ENCODE measurements at places on chromosomes 12 and 14. TPM values are rescaled to one million over a fixed set of nuclear protein-coding genes. Genes with fewer than 3 reads are reported as not detected.

Gene TPPP2
- not detected for total RNA-seq

Gene DNAAF2
- 29.7 TPM for total RNA-seq

Gene LRRC9
- total RNA-seq = not detected

Gene CD4
- total RNA-seq = not detected

Gene LRRIQ1
- not detected for total RNA-seq

Gene ALDH1L2
- total RNA-seq = not detected

Gene CCDC184
- total RNA-seq = 1.2 TPM

Gene C3AR1
- 3.2 TPM for total RNA-seq

Gene AMDHD1
- total RNA-seq = 0.29 TPM

Gene KDM5A
- 61.4 TPM for total RNA-seq

Gene ADAMTS20
- not detected for total RNA-seq

- DNase-seq = no peak
Measured at GRCh38 chr14:78983126-78983525, 813.0 kb downstream of the NRXN3 start.

GRCh38 chr12:87985069-87985675, 44.0 kb downstream of the C12orf50 start:
- DNase-seq = no peak

- DNase-seq = no peak
Measured at GRCh38 chr12:39451977-39452376, 9.1 kb upstream of the KIF21A start.

- DNase-seq = no peak
Measured at GRCh38 chr12:49708851-49709250, 1.6 kb upstream of the FMNL3 start.

GRCh38 chr14:89688507-89689211, 265.9 kb downstream of the EFCAB11 start:
- DNase-seq = no peak

- DNase-seq = no peak
Measured at GRCh38 chr14:68784978-68785533, 7.8 kb downstream of the ZFP36L1 start.

DNA sequence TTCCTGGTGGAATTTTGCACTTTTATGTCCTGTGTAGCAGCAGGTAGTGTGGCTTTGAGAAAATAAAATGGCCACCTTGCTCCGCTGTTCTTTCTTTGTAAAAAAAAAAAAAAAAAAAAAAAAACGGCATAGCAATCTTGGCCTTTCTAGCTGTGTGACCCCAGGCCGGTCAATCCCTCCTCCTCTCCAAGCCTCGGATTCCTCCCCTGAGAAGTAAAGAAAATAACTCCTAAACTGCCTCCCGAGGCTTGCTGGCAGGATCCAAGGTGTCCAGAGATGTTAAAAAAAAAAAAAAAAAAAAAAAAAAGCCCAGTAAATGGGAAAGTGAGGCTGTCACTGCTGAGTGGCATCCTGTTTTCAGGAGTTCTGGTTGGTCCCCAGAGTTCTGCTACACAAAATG, 23.9 kb upstream of the MAP1LC3B2 start:
- DNase-seq = no peak

DNA sequence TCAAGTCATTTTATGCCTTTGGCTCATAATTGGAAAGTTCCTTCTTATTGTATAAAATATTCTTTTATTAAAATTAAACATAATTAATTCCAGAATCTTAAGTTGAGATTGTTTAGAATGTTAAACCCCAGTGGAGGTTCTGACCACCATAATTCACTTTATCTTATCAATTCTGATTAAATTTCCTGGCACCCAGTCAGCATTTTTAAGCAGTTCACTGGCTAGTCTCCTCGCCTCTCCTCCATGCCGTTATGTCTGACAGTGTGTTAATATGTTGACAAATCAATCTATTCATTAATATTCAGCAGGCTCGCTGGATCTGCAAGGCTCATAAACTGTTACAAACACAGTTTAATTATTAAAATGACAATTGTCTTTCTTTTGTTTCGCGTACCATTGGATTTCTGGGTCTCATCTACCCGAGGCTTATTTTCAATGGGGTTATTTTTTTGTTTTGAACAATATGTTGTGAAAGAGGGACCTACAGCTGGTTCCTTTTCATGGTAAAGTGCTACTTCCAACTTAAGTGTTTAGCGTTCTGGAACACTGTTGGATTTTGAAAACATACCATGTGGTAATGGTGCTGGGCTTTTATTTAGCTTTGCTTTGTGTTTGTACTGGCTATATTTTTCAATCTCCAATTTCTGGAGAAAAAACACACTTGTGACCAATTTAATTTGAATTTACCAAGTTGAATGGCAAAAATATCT, 339.7 kb downstream of the PRKD1 start:
- no peak for DNase-seq

GRCh38 chr12:19434538-19434937, 4.8 kb upstream of the AEBP2 start:
- DNase-seq = no peak

- no peak for DNase-seq
Measured at GRCh38 chr14:95365401-95365800, 45.7 kb upstream of the CLMN start.

DNA sequence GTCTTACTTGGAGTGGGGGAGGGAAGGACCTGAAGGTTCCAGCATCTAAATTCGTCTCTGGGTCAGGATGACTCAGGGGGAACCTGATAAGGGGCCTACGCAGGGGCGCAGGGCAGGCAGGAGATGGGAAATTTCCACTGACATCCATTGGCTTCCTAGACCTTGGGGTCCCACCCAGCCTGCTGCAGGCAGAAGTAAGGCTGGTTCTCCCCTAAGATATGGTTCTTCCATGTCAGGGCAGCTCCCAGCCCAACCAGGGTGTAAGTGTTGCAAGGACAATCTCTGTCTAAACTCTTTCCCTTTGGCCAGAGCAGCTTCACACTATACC, 2.1 kb upstream of the NDRG2 start:
- no peak for DNase-seq

DNA sequence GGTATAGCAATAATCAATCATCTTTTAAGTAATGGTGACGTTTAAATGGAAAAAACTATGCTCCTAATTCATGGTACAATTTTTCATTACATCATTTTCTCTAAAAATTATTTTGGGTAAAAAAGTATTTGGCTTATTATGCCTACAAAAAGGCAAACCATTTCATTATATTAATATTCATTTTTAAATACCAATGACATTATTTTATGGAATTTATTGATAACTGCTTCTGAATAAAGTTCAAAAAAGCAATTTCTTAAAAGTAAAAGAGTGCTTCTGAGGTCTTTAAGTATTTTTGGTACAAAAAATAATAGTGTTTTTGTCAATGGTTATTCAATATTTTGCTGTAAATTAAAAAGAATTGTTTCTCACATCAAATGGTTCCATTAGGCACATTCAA, 12.2 kb downstream of the SLC38A2 start:
- DNase-seq = no peak

GRCh38 chr12:49340971-49341776, 4.2 kb upstream of the C1QL4 start:
- DNase-seq = no peak

Measured in Karpas-422 (cell line).